GOT3 (cell line): ENCODE measurements at places on chromosomes 6 and 20.

DNA sequence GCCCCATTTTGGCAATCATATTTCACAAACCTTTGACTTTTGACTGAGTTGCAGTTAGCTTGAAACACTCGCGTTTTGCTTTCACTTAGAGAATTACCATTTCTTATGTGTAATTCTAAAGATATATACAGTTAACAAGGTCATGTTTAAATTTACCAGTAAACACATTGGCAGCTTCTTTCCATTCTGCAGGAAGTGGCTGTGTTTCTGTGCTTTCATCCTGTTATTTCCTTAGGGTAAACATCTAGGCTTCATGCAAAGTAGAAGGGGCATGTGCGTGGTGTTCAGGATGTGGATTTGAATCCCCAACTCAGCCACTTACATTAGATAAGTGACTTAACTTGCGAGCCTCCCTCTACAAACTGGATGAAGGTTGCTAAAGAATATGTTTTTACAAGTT lies 41.1 kb downstream of the AKAP12 start:
- DNase-seq, result no peak

DNA sequence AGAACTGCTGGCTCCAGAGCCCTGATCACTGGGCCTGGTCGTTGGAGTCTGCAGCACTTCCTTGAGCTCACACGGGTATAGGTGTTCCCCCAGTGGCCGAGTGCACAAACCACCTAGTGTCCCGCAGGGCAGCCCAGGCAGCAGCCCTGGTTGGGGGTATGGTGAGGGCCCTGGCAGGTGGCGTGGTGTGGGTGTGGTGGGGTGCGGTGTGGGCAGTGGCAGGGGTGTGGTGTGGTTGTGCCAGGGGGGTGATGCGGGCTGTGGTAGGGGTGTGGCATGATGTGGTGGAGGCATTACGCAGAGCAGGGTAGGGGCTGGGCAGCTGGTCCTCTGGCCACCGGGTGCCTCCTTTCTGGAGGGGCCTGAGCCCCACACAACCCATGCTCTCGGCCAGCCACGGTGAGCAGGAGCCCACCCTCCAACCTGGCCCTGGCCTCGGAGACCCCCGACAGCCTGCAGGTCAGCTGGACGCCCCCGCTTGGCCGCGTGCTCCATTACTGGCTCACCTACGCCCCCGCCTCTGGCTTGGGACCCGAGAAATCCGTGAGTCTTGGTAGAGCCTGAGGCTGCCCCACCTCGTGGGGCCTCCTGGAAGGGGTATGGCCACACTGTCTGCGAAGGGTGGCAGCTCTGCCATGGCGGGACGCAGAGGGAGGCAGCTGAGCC lies 20.5 kb downstream of the COL20A1 start:
- no peak for DNase-seq

DNA sequence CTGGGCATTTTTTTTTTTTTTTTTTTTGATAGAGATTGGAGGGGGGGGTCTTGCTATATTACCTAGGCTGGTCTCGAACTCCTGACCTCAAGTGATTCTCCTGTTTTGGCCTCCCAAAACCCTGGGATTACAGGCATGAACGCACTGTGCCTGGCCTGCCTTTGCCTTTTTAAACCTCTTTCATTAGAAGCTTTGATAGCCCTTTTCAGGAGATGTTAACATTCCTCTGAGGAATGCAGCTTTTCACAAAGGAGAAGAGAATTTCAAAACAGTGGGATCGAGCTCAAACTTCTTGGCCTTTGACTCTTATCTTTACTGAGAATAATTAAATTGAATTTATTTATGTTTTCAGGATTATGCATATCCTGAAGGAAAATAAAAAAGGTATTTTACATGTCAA lies 31.3 kb downstream of the SLC26A8 start:
- DNase-seq, result no peak

GRCh38 chr6:75402296-75402695 lies 91.3 kb downstream of the FILIP1 start:
- DNase-seq, result no peak

DNA sequence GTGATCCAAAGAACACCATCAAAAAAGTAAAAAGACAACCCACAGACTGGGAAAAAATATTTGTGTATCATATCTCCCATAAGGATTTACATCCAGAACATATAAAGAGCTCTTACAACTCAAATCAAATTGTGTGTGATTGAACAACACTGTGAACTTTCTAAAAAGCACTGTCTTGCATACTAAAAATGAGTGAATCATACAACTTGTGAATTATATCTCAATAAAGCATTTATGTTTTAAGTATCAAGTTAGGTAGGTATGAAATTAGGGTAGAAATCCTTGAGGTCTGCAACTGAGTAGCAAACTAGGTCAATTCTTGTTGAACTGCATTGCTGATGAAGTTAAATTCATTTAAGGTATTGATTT lies 14.1 kb downstream of the SAMHD1 start:
- no peak for DNase-seq

DNA sequence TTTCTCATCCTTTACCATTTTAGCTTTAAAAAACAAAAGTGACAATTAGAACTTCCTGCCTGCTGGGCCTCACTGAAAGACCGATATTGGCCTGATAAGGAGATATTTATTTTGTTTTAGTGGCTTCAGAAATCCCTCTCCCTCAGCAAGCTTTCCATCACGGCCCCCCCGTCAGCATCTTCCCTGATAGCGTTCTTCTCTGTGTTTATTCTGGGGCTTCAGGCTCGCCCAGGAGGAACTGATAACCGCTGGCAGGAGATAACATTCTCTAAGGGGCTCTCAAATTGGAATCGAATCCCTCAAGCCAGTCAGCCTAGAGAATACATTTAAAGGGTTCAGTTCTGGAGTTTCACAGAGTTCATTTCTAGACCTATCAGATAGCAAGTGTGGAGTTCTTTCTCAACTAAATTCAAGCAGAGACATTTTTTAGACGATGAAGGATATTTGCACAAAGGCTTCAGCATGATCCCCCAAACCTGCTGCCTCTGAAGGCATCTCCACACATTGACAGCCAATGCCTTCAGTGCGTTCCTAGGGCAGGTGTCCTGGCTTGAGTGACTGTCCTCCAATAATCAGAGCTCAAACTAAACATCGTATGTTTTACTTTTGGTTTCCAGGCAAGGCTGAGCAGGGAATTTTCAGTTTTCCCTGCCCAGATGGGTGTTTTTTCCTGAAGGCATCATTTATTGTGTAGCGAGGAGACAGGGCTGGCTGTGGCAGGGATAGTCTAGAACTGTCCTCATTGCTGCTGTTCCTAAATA lies 17.0 kb downstream of the PRDM1 start:
- DNase-seq, result no peak

DNA sequence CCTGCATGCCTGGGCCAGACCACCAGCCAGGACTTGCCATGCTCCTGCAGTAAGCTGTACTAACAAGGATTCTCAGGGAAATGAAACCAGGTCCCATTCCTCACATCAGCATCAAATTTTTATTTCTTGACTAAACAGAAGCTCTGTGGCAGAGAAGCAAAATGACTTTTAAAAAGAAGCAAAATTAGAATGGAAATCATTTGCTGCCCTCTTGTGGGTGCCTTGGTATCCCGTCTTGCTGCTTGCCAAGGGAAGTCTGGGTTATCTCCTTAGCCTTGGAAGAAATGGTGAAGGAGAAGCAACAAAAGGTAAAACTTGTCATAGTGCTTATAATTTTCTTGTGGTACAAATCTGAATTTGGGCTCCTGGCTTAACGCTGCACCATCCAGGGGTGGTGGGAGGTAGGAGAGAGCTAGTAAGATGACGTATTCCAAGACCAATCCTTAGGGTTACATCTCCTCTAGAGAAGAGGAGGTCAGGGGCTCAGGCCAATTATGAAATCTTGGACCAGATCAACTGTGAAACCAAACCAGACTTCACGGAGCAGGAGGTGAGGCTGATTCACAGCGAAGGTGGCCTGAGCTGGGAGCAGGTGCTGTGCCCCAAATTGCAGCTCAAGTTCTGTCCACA lies 107.5 kb downstream of the FAXC start:
- no peak for DNase-seq

GRCh38 chr6:157272866-157273755 lies 50.2 kb downstream of the TMEM242 start:
- DNase-seq, result no peak

- DNase-seq, result peak; percentile 62
Observed at GRCh38 chr6:32113386-32114352, 4.5 kb upstream of the TNXB start.

- DNase-seq, result no peak
Observed at GRCh38 chr6:154602708-154603107, 92.2 kb upstream of the CNKSR3 start.

- no peak for DNase-seq
Observed at GRCh38 chr6:153411070-153411648, 280.1 kb upstream of the RGS17 start.

DNA sequence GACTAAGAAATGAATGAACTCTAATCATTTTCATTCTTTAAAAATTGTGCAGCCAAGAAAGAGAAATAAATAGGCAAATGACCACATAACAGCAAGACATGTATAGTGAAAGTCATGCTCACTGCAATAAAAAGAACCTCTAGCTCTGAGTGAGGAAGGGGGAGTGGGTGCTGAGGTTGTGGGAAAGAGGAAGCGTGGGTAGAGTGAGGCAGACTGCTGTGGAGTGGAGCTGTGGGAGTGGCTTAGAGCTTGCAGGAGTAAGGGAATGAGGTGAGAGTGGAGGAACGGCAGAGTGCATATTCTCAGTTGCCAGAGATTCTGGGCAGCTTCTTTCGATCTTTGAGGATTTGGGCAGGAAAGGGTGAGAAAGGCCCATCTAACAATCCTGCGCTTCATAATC lies 10.4 kb downstream of the DEFB129 start:
- no peak for DNase-seq
